AG08396 (cell line): ENCODE measurements at places on chromosomes 6 and 20.
A peak's percentile ranks its signal among the peaks of the same experiment; 100 is the strongest.

GRCh38 chr6:35893246-35893645 lies 27.7 kb downstream of the SRPK1 start:
- no peak for DNase-seq

GRCh38 chr20:3798908-3799248 lies 2.8 kb downstream of the CDC25B start:
- DNase-seq = no peak

- no peak for DNase-seq
These were observed 13.2 kb upstream of the RSPH3 start for GRCh38 chr6:159013229-159013628.

GRCh38 chr20:49508435-49509199 lies 26.1 kb upstream of the KCNB1 start:
- DNase-seq = peak; percentile 60

DNA sequence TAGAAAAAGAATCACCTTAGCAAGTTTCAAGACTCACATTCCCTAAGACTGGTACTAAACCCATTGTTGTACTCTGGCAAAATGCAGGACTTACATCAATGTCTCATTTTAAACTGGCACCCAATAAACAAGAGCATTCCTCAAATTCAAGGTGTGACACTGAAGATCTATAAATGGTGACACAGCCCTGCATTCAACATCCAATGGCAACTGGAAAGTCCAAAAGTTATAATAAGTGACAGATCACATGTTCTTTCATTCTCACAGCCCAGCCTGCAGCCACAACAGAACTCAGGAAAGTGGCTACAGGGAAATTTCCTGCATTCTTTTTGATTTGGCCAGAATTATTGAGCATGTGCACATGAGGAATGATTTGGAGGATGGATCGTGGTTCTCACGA lies 57.5 kb downstream of the MBOAT1 start:
- no peak for DNase-seq

DNA sequence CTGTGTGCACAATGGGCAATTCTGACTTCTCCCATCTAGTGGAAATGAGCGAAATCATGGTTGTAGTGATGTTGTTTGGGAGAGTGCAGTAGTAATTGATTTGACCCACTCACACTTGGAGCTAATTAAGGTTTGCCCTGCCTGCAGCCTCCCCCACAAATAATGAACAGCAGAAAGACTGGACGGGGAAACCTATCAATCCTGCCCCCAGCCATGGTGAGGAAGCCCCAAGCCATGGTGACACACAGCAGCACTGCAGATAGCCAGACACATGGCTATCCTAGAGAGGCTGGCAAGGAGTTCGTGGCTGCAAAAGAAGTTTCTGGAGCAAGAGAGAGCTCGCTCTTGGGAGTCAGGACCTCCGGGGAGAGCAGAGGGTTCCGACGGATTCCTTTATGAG lies 27.8 kb downstream of the SAYSD1 start:
- no peak for DNase-seq

DNA sequence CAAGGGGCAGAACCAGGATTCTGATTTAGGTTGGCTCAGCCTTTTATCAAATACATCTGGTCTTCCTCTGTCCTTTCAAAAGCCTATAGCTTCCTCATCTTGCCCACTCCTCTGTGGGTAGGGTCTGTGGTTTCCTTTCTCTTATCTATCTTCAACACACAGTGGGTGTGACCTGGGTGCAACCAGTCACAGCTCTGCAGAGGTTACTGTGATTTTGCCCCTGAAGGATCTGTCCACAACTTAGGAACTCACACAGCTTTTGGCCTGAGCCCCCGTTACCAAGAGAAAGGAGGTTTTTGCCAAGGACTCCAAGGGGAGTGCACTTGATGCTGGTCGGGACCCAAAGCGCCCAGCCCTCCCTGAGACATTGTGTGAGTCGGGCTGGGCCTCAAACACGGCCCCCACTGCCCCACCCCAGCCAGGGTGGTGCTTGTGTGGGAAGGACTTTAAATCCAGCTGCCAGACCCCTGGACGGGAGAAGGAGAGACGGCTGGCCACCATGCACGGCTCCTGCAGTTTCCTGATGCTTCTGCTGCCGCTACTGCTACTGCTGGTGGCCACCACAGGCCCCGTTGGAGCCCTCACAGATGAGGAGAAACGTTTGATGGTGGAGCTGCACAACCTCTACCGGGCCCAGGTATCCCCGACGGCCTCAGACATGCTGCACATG lies at the start of gene PI16:
PI16 (plus strand) TSS at position 477 of the 670 bp plus-strand sequence; CDS start at position 500, 23 bp downstream.
- DNase-seq = no peak

DNA sequence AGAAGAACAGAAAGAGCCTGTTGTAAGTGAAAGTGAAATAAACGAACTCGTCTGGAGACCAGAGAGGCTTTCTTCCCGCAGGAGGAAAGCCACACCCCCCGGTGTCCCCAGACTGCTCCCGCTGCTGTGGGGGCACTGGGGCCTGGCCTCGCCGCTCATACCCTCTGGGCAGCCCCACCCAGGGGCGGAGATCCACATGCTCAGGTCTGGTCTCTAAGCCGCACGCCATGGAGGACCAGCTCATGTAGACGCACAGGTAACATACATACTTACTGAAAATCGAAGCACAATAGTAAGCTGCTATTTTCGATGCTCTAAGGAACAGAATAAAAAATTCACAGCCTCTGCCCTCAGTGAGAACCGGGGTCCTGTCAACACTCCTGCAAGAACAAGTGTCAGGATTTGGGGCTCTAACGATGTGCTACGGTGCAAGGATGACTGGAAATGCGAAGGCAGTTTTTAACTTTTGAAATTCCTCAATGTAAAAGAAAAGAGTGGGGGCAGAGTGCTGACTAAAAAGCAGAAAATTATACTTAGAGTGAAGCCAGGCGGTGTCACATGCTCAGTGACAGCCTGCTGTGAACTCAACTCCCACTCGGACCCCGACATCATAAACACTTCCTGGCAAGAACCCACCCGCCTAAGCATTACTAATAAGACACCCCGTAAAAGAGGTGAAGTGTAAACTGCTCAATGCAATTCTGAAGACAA lies 110.5 kb downstream of the IRF4 start:
- no peak for DNase-seq

- no peak for DNase-seq
These were observed 11.7 kb downstream of the SLC23A2 start for GRCh38 chr20:4989570-4989969.

DNA sequence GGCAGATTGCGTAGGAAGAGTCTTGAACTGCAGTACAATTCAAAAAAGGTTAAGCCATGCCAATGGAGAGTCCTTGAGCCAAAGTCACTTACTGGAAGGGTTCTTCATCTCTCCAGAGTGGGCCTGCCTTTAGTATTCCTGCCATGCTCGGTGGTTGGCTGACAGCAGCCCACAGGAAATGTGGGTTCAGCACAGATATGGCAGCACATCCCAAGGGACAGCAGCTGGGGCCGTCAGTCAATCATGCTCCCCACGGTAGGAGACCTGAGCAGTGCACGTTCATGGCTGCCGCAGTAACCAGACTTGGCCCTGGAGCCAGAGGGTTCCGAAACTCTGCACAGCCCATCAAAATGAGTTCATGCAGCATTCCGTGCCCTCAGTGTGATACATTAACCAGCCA lies 63.6 kb upstream of the SIRPA start:
- DNase-seq = no peak

- DNase-seq = peak; percentile 67
These were observed 12.8 kb downstream of the HIVEP1 start for GRCh38 chr6:12024699-12025434.

DNA sequence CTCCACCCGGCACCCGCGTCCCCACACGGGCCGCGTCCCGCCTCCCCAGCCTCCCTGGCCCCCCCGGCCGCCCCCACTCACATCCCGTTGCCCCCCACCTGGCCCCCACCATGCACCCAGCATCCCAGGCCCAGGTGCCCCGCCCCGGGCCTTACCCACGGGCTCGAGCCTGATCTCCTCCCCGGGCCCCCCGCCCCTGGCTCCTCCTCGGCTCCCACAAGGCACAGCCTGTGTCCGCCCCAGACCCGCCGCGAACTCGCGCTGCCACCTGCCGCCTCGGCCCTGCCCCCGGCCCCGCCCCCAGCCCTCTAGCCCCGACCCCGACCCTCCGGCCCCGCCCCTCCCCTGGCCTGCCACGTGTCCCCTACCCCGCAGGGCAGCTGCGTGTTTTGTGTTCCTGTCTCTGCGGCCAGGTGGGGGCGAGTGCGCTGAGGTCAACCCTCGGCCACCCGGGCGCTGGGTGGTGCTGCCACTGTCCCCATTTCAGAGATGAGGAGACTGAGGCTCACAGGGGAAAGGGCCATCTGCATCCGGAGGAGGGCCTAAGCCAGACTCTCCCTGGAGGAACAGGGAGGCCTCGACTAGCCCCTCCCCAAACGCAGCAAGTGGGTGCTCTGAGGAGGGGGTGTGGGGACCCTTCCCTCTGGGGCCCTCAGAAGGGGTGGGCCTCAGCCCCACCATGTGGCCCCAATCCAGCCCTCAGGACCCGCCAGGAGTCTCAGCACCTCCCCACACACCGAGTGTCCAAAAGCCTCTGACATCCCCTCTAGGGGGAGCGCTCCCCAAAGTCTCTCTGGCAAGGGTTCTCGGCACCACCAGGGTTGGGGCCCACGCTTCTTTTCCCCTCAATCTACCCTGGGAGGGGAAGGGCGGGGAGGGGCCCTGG lies 99.8 kb downstream of the TAF4 start:
- DNase-seq = no peak

GRCh38 chr20:18738888-18739287 lies 74.7 kb upstream of the SCP2D1 start:
- no peak for DNase-seq

DNA sequence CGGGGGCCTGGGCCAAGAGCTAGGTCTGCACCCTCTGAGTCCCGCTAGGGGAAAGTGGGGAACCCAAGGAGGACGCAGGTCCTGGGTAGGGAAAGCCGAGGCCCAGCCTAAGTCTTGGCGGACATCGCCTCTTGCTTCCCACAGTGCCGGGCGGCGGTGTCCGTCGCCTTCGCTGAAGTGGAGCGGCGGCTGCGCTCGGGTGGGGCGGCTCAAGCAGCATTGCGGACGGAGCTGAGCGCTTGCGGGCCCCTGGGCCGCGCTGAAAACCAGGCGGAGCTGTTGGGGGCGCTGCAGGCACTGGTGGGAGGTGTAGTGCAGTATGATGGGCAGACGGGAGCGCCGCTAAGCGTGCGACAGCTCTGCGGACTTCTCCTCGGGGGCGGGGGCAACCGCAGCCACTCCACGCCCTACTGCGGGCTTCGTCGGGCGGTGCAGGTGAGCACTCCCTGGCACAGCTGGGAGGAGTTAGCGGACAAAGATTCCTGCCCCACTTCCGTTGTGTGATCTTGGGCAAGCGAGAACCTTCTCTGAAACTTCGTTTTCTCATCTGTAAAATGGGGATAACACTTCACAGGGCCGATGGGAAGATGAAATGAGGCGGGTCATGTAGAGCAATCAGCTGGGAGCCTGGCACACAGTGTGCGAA lies 4.2 kb downstream of the PRSS16 start:
- peak; percentile 69 for DNase-seq

DNA sequence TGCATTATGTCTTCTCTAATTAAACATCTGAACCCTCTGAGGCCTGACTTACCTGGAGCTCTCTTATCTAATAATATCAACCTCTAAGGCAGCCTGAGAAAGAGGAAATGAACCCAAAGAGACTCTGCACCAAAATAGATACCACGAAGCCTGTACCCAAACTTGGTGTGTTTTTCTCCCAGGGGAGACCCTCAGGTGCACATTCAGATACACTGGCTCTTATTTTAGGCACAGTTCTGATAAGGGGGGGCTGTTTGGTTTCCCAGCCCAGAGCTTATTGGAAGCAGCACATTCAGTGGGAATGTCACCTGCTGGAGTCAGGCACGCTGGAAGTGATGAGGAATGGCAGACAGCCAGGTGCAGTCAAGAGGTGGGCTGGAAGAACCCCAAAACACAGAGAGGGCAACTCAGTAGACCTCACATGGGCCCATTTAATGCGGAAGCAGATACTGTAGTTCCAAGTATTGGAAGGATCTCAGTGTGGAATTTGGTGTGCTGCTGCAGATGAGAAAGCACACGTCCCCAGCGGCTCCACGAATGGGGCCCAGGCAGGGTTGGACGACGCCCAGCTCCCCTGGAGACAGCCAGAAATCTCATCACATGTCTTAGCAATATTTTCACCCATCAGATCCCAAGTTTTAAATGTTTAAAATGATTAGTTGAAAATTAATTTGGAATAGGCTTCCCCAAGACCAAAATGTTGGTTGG lies 9.7 kb upstream of the CCR6 start:
- DNase-seq = no peak

- DNase-seq = peak; percentile 13
These were observed 45.6 kb upstream of the ANKEF1 start for GRCh38 chr20:9989066-9989724.

DNA sequence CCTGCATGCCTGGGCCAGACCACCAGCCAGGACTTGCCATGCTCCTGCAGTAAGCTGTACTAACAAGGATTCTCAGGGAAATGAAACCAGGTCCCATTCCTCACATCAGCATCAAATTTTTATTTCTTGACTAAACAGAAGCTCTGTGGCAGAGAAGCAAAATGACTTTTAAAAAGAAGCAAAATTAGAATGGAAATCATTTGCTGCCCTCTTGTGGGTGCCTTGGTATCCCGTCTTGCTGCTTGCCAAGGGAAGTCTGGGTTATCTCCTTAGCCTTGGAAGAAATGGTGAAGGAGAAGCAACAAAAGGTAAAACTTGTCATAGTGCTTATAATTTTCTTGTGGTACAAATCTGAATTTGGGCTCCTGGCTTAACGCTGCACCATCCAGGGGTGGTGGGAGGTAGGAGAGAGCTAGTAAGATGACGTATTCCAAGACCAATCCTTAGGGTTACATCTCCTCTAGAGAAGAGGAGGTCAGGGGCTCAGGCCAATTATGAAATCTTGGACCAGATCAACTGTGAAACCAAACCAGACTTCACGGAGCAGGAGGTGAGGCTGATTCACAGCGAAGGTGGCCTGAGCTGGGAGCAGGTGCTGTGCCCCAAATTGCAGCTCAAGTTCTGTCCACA lies 107.5 kb downstream of the FAXC start:
- DNase-seq = no peak

DNA sequence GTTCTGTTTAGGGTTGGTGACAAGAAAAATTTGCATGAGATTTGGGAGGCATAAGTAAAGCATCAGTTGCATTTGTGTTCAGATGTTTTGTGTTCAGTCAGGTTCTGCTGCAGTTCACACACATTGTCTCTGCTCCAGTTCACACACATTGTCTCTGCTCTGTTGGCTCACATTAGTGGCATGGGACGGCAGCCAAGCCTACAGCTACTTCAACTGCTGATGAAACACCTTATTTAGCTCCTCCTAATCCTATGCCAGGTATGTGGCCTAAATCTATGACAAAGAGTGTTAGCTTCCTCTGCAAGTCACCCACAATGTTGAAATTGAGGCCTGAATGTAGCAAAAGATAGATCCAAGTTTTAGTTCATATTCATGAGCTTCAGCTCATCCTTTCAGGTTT lies 278.1 kb upstream of the SYNCRIP start:
- no peak for DNase-seq
